ENCODE measurements at places on chromosomes 16 and 17. TPM values are rescaled to one million over a fixed set of nuclear protein-coding genes. Genes with fewer than 3 reads are reported as not detected.

The NOD2 gene
- 2.8 TPM for total RNA-seq

- H3K4me1 ChIP-seq, result no peaks in the 10 kb centered on the region
- H3K27me3 ChIP-seq, result no peaks in the 10 kb centered on the region
- H3K36me3 ChIP-seq, result no peaks in the 10 kb centered on the region
- H3K4me3 ChIP-seq, result no peak overlapping the region
Observed at GRCh38 chr16:61313931-61314330, 722.3 kb downstream of the CDH8 start.

- H3K4me1 ChIP-seq, result no peaks in the 10 kb centered on the region
- DNase-seq, result no peak
- no peak overlapping the region for H3K27ac ChIP-seq
- no peaks in the 10 kb centered on the region for H3K36me3 ChIP-seq
- H3K4me3 ChIP-seq, result no peak overlapping the region
Observed at GRCh38 chr17:70622368-70623260, 453.3 kb downstream of the KCNJ2 start.

The IL17C gene
- 0.97 TPM for total RNA-seq

Data from prostate gland (tissue), 2 donors.